Body of pancreas (tissue), 4 donors: ENCODE measurements at places on chromosomes 11 and 22.

- no peak for DNase-seq
- H3K27ac ChIP-seq = no peak overlapping the region
Observed at GRCh38 chr11:66887526-66887925, 30.7 kb downstream of the LRFN4 start.

GRCh38 chr11:40287916-40288803, 1171.3 kb downstream of the LRRC4C start:
- H3K27me3 ChIP-seq = no peaks in the 10 kb centered on the region
- no peak overlapping the region for H3K27ac ChIP-seq
- no peak overlapping the region for H3K4me3 ChIP-seq
- H3K36me3 ChIP-seq = no peaks in the 10 kb centered on the region
- DNase-seq = no peak

DNA sequence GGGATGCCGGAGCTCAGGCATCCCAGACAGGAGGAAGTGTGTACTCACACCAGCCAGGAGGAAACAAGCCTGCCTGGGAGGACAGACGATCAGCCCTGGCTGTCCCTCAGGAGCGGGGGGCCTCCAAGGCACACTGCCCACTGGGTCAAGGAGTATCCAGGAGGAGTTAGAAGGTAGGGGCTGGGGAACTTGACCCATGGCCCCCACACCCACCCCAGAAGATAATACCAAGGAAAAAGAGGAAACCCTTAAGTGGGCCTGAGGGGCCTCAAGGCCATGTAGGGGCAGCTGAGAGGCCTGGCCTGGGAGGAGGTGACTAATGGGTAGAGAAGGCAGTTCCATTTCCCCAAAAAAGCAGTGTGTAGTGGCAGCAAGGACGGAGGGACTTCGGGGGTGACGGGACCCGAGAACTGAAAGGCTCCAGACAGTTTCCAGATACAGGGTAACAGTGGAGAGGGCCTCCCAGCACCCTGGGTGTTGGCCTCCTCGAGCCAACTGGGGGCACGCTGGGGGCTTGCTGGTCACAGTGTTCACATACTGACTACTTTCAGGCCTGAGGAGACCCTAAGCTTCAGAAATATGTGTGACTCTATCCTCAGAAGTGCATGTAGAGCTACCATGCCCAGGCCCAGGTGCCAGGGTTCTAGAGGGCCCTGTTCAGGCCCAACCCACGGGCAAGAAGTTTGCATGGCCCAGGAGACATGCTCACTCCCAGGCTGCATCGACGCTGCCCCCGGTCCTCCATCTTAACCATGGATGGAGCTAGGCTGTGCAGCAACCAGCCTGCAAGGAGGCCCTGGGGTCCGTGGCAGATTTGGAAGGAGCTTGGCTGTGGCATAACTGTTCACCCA, 75.7 kb upstream of the PITPNB start:
- H3K4me1 ChIP-seq = no peaks in the 10 kb centered on the region
- no peak overlapping the region for H3K27ac ChIP-seq
- H3K4me3 ChIP-seq = no peak overlapping the region
- H3K36me3 ChIP-seq = peaks cover 4% of the 10 kb centered on the region
- no peaks in the 10 kb centered on the region for H3K27me3 ChIP-seq

DNA sequence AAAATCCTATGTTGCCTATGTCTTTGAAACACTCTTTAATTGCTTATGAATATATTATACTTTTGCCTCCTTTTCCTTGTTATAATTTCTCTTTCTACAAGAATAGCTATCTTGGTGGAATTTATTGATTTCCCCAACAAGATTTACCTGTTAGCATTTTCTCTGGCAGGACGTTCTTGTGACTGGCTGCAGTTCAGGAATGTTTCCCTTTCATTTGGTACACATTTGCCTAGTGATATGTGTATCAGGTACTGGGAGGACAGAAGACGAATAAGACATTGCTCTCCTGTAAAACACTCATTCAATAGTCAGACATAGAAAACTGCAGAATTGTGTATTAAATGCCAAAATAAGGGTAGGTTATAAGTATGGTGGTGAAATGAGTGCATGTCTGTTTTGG, 279.9 kb downstream of the FAT3 start:
- H3K4me3 ChIP-seq = no peak overlapping the region
- H3K4me1 ChIP-seq = peaks cover 23% of the 10 kb centered on the region
- no peaks in the 10 kb centered on the region for H3K27me3 ChIP-seq
- DNase-seq = peak; percentile 16

- H3K4me1 ChIP-seq = peaks cover 77% of the 10 kb centered on the region
- H3K36me3 ChIP-seq = no peaks in the 10 kb centered on the region
- H3K27ac ChIP-seq = no peak overlapping the region
- DNase-seq = no peak
- H3K4me3 ChIP-seq = no peak overlapping the region
Observed at GRCh38 chr11:111368285-111368560, 10.9 kb downstream of the POU2AF1 start.

DNA sequence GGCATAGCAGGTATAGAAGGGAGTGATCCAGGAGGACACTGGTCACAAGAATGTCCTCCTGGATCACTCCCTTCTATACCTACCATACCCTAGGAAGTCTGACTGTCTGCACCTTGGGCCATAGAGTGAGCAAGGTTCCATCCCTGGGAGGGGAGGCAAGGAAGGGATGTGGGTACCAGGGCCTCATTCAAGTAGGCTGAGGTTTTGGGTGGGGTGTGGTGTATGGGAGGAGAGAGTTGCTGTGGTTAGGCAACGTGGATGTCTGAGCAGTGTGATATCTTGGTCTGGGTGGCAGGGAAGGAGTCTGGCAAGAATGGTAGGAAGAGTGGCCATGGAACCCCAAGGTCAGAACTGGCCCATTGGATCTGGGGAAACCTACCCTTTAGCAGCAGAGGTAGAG, 13.2 kb downstream of the PPFIBP2 start:
- no peaks in the 10 kb centered on the region for H3K4me1 ChIP-seq
- H3K4me3 ChIP-seq = no peak overlapping the region
- no peak overlapping the region for H3K27ac ChIP-seq
- DNase-seq = no peak

- no peak for DNase-seq
- H3K4me3 ChIP-seq = no peak overlapping the region
- H3K4me1 ChIP-seq = peaks cover 10% of the 10 kb centered on the region
- H3K27ac ChIP-seq = no peak overlapping the region
Observed at GRCh38 chr11:73554671-73555320, 43.1 kb downstream of the FAM168A start.
